ENCODE measurements at places on chromosomes 1 and 21.

GRCh38 chr1:99559166-99559565 lies 86.7 kb upstream of the PALMD start:
- no peak for DNase-seq

DNA sequence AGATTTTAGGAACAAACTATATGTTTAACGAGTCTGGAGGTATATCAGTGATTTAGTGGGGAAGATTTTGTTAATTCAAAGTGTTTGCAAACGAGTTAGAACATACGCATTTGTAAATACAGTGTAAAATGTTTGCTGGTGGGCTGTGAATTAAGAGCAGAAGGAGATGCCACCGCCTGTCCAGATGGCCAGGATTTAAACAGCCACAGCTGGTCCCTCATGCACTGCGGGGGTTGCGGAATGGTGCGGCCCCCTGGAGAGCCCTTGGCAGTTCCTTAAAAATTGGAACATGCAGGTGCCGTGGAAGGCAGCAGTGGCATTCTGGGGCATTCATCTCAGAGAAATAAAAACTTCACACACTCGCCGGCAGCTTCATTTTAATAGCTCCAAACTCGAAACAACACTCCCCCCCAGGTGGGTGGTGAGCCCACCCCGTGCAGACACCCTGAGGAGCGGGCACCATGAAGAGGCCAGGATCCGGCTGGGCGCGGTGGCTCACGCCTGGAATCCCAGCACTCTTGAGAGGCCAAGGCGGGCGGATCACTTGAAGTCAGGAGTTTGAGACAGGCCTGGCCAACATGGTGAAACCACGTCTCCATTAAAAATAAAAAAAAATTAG lies 3.5 kb upstream of the C1orf159 start:
- no peak for DNase-seq

DNA sequence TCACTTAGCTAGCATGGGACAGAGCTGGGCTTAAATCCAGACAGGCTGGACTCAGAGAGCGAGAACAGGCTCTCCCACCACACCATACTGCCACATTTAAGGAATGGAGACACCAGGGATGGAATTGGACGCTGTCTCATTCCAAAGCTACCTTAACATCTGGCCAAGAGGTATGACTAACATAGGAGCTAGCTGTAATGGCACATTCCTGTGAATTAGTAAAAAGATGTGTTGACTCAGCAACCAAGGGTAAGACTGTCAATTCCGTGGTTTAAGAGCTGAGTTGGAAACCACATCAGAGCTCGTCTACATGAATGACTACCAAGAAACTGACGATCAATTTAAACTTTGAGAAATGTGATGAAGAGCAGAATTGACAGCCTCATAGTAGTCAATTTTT lies 8.3 kb upstream of the TNFRSF9 start:
- no peak for DNase-seq

DNA sequence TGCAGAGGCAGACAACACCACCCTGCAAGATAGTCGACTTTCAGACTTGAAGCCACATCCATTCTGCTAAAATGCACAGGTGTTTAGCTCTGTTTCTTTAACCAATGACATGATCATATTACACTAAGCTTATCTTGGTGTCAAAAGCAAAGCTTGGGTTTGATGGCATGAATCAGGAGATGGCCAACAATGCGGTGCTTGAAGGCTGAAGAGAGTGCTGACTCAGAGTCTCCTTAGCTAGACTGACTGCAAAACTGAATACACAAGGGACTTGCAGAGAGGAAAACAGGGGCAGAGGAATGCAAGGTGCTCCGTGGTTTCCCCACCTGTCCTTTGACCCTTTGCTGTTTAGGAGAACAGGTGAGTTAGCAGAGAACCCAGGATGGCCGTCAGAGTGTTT lies 262.6 kb downstream of the SIPA1L2 start:
- DNase-seq, result no peak

- DNase-seq, result no peak
These were observed 8.7 kb upstream of the GADD45A start for GRCh38 chr1:67676287-67676686.

DNA sequence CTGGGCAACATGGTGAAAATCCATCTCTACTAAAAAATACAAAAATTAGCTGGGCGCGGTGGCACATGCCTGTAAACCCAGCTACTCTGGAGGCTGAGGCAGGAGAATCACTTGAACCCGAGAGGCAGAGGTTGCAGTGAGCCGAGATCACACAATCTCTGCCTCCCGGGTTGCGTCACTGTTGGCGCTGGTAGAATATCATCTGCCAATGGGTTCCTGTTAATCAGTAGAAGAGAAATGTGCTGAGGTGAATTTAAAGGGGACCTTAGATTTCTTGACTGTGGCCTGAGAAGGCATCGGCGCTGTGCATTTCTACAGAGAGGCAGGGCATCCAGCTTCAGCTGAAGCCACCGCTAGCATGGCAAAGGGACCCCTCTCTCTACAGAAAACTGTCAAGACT lies 68.0 kb downstream of the TGFB2 start:
- no peak for DNase-seq

GRCh38 chr1:24727501-24728216 lies 17.6 kb upstream of the CLIC4 start:
- DNase-seq, result peak; percentile 75

DNA sequence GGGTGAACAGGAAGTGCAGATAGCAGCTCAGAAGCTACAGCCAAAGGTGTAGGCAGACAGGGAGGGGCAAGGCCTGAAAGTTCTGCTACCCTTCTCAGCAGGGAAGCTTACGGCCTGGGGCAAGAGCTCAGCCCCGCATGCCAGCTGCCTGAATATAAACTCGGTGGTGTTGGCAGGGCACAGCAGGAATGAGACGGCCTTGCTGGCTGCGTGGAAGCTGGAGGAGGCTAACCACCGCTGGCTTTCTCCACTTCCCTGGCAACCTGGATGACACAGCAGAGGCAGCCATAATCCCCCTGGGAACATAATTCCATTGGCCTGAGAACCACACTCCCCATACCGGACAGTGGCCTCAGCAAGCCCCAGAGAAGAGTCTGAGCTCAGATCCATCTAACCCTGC lies 81.9 kb upstream of the PRRC2C start:
- DNase-seq, result no peak
